ENCODE measurements at places on chromosomes 5 and 9. TPM values are rescaled to one million over a fixed set of nuclear protein-coding genes. Genes with fewer than 3 reads are reported as not detected.

The OTULINL gene
- total RNA-seq: 12.4 TPM

The GPR151 gene
- total RNA-seq: not detected

- no peaks in the 10 kb centered on the region for H3K27me3 ChIP-seq
- no peak overlapping the region for H3K4me3 ChIP-seq
- H3K27ac ChIP-seq: no peak overlapping the region
- no peaks in the 10 kb centered on the region for H3K36me3 ChIP-seq
Measured at GRCh38 chr9:2662496-2662895, 40.9 kb downstream of the VLDLR start.

The TAF11L5 gene
- not detected for total RNA-seq

DNA sequence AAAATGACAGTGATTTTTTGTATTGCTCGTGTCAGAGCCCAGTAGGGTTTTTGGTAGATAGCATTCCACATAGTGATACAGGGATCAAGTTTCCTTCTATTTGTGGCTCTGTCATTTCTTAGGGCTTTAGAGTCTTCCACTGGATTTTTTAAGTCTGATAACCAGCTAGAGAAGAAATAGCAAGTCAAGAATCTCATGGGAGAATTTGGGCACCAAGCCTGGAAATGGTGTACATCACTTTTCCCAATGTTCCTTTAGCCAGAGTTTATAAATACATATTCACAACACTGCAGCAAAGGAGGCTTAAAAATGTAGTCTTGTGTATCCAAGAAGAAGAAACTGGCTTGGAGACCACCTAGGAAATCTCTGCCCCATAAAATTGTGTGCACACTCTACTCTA, 647.1 kb upstream of the KLF4 start:
- H3K36me3 ChIP-seq: no peaks in the 10 kb centered on the region
- H3K27ac ChIP-seq: no peak overlapping the region
- no peaks in the 10 kb centered on the region for H3K27me3 ChIP-seq
- peaks cover 1% of the 10 kb centered on the region for H3K4me1 ChIP-seq

The FCN1 gene
- 0.23 TPM for total RNA-seq

GRCh38 chr9:98326459-98327248, 71.2 kb upstream of the TBC1D2 start:
- H3K4me1 ChIP-seq: no peaks in the 10 kb centered on the region
- no peaks in the 10 kb centered on the region for H3K27me3 ChIP-seq
- DNase-seq: no peak
- no peak overlapping the region for H3K4me3 ChIP-seq
- H3K36me3 ChIP-seq: no peaks in the 10 kb centered on the region
- no peak overlapping the region for H3K27ac ChIP-seq

DNA sequence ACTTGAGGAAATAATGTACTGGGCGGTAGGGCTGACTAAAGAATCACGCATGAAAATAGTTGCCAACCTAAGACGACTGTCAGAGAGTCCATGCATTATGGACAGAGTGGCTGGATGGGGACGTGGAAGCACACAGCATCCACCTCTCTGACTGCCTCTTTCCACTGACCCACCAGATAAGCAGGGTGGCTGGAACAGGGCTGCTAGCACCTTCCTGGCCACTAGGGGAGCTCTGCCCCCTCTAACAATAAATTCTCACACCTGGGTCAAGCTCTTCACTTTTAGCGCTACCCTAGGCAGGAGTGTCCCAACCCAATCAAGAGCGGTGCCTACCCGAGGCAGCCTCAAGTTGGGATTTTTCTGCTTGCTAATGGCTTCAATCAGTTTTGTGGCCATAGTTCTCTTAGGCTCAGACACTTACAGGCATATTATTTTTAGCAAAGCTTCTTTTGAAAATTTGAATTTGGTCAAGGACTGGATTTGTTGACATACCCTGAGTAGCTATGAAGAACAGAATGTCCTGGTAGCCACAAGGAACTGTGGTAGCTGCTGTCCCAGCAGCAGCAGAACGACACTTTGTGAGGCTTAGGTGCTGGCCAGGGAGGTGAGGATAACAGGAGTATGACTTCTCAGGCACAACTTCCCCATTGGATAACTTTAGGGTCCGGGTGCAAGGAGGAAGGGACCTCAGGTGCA, 6.9 kb upstream of the TPM2 start:
- H3K36me3 ChIP-seq: peaks cover 32% of the 10 kb centered on the region
- no peaks in the 10 kb centered on the region for H3K27me3 ChIP-seq
- H3K27ac ChIP-seq: peak overlapping the region; percentile 42
- no peaks in the 10 kb centered on the region for H3K4me1 ChIP-seq
- no peak overlapping the region for H3K4me3 ChIP-seq
- DNase-seq: peak; percentile 39

DNA sequence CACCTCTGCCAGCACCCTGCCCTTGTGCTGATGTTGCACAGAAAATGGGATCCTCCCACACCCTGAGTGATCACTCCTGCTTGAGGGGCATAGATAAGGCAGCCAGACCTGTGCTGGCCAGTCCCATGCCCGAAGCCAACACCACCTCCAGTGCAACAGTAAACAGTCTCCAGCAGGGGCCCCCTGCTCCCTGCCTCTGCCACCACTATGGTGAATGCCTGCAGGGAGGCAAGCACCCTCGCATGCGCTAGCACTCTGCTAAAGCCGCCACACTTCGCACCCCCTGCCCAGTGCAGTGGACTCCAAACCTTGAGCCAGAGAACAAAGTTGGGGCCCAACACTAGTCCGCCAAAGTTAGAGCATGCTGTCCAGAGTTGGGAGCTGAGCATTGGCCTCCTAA, 118.7 kb downstream of the PJA2 start:
- H3K27me3 ChIP-seq: no peaks in the 10 kb centered on the region
- no peak overlapping the region for H3K27ac ChIP-seq
- no peaks in the 10 kb centered on the region for H3K36me3 ChIP-seq

The RGS7BP gene
- total RNA-seq: 3.7 TPM

The ATOSB gene
- total RNA-seq: 15.9 TPM

- no peak for DNase-seq
- no peak overlapping the region for H3K27ac ChIP-seq
- H3K27me3 ChIP-seq: no peaks in the 10 kb centered on the region
- no peak overlapping the region for H3K4me3 ChIP-seq
Measured at GRCh38 chr5:3303777-3304176, 291.9 kb upstream of the IRX1 start.

The PDCD1LG2 gene
- total RNA-seq: not detected

The PRUNE2 gene
- 58.6 TPM for total RNA-seq

DNA sequence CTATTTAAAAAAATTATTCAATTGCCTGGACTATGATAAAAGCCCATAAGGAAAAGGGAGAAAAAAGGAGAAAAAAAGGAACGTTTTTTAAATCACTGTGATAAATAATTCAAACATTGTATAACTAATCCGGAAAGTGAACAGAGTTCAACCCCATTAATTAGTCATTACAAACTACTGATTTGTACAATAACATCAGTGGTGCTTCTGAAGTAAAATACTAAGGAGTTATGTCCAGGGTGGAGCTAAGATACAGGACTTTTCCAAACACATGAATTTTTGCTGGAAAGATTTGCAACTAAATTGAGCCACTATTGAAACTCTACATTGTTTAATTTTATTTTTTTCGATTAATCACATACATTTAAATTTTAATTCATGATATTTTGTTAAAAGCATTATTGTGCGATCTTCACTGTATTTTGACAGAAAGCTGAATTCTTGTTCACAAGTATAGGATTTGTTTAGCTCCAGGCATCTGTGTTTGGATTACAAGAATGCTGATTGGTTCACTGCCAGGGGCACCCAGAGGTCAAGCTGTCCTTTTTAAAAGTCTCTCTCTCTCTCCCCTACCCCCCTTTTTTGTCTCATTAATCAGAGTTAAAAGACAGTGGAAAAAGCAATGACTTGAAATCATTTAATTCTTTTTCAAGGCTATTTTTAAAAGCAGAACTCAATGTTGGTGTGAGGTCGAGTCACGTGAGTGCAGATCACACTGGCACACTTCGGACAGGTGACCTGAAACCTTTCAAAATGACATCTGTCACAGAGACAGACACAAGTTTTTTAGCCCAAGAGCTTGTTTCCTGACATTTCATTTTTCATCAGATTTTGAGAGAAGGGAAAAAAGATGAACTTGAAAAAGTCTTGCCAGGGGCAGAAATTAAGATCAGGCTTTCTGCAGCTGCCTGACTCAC, 387.3 kb downstream of the NR2F1-AS1 start:
- no peak for DNase-seq
- no peaks in the 10 kb centered on the region for H3K36me3 ChIP-seq
- no peaks in the 10 kb centered on the region for H3K27me3 ChIP-seq
- no peak overlapping the region for H3K27ac ChIP-seq
- no peak overlapping the region for H3K4me3 ChIP-seq

The FAM153A gene
- 7.5 TPM for total RNA-seq

- no peak for DNase-seq
- no peaks in the 10 kb centered on the region for H3K4me1 ChIP-seq
- no peak overlapping the region for H3K4me3 ChIP-seq
- no peaks in the 10 kb centered on the region for H3K36me3 ChIP-seq
- H3K27ac ChIP-seq: no peak overlapping the region
- H3K27me3 ChIP-seq: no peaks in the 10 kb centered on the region
Measured at GRCh38 chr9:135600296-135600817, 38.8 kb downstream of the PAEP start.

- H3K27ac ChIP-seq: no peak overlapping the region
- no peaks in the 10 kb centered on the region for H3K4me1 ChIP-seq
- no peak for DNase-seq
- H3K36me3 ChIP-seq: no peaks in the 10 kb centered on the region
- no peak overlapping the region for H3K4me3 ChIP-seq
- no peaks in the 10 kb centered on the region for H3K27me3 ChIP-seq
Measured at GRCh38 chr5:146620031-146620668, 104.2 kb upstream of the GPR151 start.

DNA sequence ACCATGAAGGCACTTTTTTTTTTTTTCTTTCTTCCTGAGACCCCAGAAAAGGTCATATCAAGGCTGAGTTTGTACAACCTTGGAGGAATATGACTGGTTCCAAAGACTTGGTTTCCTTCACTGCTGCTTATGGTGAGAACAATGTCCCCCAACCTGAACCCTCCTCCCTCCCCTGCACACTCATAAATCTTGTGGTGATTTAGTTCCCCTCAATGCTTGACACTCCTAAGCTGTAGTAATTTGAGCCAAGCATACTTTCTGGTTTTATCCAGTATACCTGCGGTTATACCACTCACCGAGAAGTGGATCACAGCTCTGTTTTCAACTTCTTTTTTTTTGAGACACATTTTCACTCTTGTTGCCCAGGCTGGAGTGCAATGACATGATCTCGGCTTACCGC, 149.9 kb upstream of the KLF4 start:
- no peaks in the 10 kb centered on the region for H3K36me3 ChIP-seq
- no peak overlapping the region for H3K4me3 ChIP-seq
- no peaks in the 10 kb centered on the region for H3K27me3 ChIP-seq
- no peak overlapping the region for H3K27ac ChIP-seq

GRCh38 chr5:10475931-10476676, 34.4 kb downstream of the ROPN1L start:
- H3K27ac ChIP-seq: no peak overlapping the region
- H3K36me3 ChIP-seq: no peaks in the 10 kb centered on the region
- H3K4me3 ChIP-seq: no peak overlapping the region
- no peak for DNase-seq
- no peaks in the 10 kb centered on the region for H3K27me3 ChIP-seq

DNA sequence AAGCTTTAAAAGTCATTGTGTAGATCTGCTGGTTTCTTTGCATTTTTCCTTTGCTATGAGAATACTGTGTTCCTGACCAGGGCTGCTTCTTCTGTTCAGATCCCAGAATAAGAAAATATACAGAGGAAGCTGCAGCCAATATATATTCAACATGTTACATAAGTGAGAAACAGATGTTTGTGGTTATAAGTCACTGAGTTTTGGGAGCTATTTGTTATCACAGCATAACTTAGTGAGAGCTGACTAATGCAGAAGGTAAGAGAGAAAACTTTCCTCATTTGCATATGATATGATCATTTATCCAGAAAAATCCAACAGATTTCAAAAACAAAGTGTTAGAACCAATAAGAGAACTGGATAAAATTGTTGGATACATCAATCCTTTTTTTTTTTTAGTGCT, 136.3 kb upstream of the NR3C1 start:
- H3K36me3 ChIP-seq: no peaks in the 10 kb centered on the region
- no peak overlapping the region for H3K27ac ChIP-seq
- H3K27me3 ChIP-seq: no peaks in the 10 kb centered on the region
- no peaks in the 10 kb centered on the region for H3K4me1 ChIP-seq

DNA sequence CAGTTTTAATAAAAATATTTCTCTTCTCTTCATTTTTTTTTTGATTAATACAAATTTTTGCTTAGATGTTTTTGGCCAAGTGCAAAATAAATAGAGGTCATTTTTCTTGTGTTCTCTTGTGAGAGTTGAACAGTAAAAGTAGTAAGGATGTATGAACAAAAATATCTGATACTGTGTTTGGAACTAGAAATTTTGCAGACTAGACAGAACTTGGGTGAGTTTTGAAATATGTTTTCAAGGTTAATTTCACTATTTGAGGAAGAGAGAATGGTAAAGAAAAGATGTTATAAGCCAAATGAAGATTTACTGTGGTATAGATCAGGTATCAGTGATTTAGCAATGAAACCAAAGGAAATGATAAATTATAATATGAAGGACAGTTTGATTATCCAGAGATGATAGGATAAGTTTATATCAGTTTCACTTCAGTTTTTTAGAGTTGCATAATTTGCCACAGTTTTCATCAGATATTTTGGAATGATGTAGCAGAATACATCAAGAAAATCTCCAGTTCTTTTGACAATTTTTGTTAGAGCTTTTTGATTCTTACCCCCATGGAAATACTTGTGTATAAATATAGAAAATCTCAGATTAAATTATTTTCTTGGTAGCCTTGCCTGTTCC, 147.9 kb upstream of the VCAN start:
- H3K27me3 ChIP-seq: no peaks in the 10 kb centered on the region
- no peaks in the 10 kb centered on the region for H3K4me1 ChIP-seq
- no peak overlapping the region for H3K4me3 ChIP-seq
- H3K27ac ChIP-seq: no peak overlapping the region
- DNase-seq: no peak

GRCh38 chr5:100595152-100595811, 60.1 kb downstream of the FAM174A start:
- no peaks in the 10 kb centered on the region for H3K36me3 ChIP-seq
- no peak overlapping the region for H3K4me3 ChIP-seq
- H3K27me3 ChIP-seq: no peaks in the 10 kb centered on the region
- DNase-seq: no peak
- no peaks in the 10 kb centered on the region for H3K4me1 ChIP-seq

DNA sequence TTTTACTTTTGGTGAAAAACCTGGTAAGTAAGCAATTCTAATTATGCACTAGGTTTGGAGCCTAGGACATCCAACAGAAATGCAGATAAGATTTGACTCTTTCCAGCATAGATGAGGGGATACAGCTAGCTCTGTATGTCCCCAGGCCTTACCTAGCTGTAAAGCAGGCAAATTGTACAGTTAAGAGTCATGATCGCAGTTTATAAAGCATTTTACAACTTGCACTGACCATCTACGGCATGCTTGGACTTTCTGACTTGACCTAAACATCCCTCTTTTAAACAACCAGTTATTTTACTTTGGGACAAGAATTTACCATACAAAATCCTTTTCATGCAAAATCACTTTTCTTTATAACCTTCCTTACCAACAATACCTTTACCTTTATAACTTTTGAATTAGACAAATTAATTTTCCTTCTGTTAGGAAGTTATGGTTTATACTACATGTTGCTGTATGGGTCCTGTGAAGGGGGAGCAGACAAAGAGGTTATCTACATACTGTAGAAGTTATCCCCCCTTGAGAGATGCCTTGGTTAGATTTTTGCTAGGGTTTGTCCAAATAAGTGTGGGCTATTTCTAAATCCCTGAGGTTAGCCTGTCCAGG, 36.8 kb downstream of the FGD3 start:
- H3K4me1 ChIP-seq: no peaks in the 10 kb centered on the region
- no peaks in the 10 kb centered on the region for H3K27me3 ChIP-seq
- no peak overlapping the region for H3K27ac ChIP-seq
- H3K4me3 ChIP-seq: no peak overlapping the region

Data from prostate gland (tissue), 2 donors.